ENCODE measurements at places on chromosomes 12 and 14.

GRCh38 chr14:91311284-91311662 lies 66.8 kb upstream of the GPR68 start:
- no peak for DNase-seq

DNA sequence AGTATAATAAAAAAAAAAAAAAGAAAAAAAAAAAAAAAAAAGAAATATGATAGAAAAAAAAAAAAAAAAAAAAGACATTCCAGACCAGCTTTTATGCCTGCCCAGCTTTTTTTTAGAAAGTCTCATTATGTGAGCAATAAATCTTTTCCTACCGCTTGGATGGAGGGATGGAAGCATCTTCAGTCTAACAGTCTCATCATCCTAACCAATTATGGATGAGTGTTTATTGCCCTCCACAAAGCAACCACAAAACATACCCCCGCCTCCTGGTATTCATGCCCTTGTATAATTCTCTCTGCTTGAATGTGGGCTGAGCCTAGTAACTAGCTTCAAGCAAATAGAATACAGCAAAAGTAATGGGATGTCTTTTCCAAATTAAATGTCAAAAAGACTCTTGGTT lies 33.7 kb upstream of the ADAMTS20 start:
- no peak for DNase-seq

- no peak for DNase-seq
Measured at GRCh38 chr12:66491853-66492252, 187.0 kb downstream of the GRIP1 start.

DNA sequence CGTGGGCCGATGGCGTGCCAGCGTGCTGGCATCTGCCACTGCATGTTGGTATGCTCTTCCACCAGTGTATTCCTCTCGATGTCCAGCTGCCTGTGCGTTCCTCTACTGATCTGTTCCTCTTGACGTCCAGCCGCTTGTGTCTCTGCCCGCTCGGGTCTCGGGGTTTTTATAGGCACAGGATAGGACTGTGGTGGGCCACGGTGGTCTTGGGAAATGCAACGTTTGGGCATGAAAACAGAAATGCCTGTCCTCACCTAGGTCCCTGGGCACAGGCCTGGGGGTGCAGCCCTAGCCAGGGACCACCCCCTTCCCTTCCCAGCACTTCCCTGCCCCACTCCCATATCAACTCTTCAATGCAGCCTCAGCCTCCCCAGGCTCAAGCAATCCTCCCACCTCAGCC lies 10.3 kb upstream of the GALNT6 start:
- DNase-seq, result no peak

- no peak for DNase-seq
Measured at GRCh38 chr14:97771340-97772045, 974.3 kb downstream of the VRK1 start.

GRCh38 chr12:29147731-29148595 lies 1.1 kb upstream of the FAR2 start:
- DNase-seq, result peak; percentile 44

DNA sequence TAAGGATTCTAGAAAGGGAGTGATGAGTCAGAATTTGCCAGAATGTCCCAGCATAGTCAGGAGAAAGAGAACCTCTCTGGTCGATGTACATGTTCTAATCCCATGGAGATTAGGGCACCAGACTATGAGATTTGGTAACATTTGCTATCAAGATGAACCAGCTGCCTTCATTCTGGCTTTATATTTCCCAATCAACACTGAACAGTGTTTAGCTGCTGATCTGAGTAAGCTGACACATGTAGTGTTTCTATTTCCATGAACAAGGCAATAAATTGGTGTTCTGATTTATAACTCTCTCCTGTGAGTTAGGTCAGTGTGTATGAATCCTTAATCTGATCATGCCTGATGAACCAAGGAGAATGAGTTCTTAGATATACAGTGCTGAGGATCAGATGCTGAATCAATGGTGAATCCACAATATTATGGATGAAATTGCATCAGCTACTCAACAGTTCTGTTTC lies 158.0 kb upstream of the AMIGO2 start:
- peak; percentile 31 for DNase-seq

- DNase-seq, result no peak
Measured at GRCh38 chr12:107296681-107297089, 203.3 kb upstream of the CRY1 start.

DNA sequence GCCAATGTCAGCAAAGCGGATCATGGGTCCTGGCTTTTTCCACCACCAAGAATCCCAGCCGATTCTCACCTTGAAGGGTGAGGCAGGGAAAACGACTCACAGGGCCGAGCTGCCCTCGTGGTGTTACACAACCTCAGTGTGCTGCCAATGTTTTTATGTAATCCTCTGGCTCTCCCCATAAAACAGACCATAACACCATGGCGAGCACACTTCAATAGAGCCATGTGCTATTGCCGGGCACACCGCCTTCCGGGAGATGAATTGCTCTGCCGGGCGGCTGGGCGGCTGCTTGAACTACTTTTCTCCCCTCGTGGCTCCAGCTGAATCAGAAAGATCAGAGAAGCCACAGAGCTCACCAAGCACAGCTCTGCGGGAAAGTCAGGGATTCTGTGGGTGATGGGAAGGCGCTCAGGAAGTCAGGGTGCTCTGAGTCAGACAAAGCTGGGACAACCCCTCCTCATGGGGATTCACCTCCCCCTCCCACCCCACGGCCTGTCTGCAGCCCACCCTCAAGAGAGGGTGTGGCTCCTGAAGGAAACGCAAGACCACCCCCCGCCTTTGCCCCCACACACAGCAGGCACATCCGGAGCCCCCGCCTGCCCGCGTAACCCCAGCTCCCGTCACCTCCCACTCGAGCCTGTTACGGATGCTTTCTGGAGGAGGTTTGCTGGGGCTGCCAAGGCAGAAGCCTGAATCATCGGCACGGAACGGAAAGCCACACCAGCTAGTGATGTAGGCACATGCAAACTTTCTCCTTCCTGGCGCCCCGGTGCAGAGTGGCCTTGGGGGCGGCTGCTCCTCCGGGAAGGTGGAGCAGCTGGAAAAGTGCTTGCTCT lies 1.8 kb downstream of the GALNT9 start:
- DNase-seq, result peak; percentile 87

- no peak for DNase-seq
Measured at GRCh38 chr14:23121361-23121771, 2.3 kb upstream of the CEBPE start.

GRCh38 chr14:54257424-54257823 lies 139.4 kb upstream of the CDKN3 start:
- no peak for DNase-seq

DNA sequence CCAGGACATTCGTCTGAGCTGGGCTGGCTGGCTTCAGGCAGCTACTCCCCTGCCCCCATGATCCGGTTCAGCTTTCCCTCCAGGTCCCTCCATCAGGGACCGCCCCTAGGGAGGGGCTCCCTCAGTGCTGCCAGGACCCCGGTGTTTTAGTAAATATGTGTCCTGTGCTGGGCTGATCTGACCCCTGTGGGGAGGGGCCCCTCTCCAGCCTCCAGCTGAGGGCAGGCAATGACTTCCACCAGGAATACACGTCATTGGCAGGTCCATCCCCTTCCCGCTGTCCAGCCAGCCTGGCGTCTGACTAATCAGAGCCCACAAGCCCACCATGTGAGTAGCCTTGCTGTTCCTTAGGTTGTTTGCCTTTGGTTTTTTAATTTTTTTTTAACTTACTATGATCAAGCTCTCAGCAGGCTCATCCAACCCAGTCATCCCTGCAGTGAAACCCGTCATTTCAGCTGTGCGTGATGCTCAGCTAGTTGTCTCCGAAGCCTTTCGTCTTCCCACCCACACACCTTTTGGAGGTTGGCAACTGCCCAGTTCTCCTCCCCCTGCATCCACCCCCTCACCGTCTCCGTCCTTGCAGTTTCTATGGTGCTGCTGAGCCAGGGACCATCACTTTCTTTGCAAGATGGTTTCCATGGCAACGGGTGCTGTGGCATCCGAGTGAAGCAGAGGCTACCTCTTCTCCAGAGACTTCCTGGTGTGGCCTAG lies 16.0 kb upstream of the SERPINA4 start:
- no peak for DNase-seq

GRCh38 chr12:26823390-26823789 lies 9.6 kb downstream of the ITPR2 start:
- no peak for DNase-seq

- no peak for DNase-seq
Measured at GRCh38 chr14:85921241-85921640, 391.3 kb downstream of the FLRT2 start.

GRCh38 chr14:61701946-61702345 lies 6.6 kb downstream of the HIF1A start:
- no peak for DNase-seq

GRCh38 chr12:77995436-77996167 lies 164.9 kb downstream of the NAV3 start:
- DNase-seq, result no peak

DNA sequence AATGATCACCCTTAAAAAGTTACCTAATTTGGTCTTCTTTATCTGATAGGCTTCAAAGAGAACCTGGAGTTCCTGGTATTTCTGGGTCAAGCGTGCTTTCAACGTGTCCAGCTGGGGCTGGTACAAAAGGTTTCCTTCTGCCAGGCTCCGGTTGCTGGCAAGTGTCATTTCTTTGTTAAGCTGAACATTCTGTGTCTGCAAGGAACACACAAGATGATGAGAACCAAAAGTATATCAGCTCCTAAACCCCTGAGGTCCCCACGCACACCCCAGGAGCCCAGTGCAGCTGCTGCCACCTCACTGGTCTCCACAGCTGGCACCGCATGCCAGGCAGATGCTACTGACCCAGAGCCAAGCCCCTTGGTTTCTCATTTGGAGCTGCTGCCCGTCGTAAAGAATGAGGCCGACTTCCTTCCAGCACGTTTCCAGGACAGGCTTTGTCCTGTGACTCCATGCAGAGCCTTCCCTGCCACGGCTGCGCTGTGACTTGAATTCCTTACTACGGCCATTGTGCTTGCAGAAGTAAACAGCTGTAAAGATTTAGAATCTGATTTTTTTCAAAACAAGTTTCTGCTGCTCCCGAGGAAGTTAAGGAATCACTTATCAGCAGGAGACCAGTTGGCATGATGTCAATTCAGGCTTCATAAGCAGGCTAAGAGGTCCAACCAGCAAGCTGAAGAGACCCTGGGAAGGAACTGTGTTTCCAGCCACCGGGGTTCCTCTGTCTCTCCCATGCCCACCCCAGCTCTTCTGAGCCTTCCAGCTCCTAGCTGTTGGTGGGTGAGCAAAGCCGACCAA lies 24.9 kb downstream of the VPS37B start:
- DNase-seq, result no peak

DNA sequence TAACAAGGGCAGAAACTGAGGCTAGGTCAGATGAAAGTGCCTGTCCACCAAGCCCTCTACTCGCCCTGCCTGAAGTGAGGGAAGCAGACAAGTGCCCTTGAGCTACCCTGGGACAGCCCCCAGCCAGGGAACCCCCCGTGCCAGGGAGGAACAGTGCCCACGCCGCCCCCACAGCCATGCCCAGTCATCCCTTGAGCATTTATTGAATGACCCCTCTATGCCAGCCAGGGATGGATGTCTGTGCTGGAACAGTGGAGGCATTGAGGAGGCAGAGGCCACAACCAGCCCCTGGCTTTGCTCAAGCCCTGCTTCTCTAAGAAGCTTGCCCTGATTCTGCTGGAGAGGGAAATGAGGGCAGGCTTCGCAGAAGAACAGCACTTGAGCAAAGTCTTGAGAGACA lies 3.7 kb upstream of the AQP6 start:
- DNase-seq, result no peak

DNA sequence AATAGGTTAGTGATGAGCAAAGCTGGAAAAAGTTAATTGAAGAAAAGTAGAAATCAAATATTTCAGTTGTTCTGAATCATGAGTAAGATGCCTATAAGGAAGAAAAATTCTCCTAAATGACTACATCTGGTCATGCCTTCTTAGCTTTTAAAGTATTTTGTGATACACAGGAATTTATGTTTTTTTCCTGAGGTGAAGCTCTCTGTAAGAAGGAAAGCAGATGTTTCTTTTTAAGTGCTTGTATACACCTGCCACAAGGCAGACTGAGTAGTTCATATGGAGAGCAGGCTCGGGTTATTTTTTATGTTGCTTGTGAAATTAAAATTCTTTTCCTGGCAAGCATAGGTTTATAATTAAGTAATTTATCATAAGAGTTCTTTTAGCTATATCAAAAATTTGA lies 275.2 kb downstream of the RAD51B start:
- no peak for DNase-seq

- peak; percentile 34 for DNase-seq
Measured at GRCh38 chr12:45268672-45269411, 52.9 kb downstream of the ANO6 start.

DNA sequence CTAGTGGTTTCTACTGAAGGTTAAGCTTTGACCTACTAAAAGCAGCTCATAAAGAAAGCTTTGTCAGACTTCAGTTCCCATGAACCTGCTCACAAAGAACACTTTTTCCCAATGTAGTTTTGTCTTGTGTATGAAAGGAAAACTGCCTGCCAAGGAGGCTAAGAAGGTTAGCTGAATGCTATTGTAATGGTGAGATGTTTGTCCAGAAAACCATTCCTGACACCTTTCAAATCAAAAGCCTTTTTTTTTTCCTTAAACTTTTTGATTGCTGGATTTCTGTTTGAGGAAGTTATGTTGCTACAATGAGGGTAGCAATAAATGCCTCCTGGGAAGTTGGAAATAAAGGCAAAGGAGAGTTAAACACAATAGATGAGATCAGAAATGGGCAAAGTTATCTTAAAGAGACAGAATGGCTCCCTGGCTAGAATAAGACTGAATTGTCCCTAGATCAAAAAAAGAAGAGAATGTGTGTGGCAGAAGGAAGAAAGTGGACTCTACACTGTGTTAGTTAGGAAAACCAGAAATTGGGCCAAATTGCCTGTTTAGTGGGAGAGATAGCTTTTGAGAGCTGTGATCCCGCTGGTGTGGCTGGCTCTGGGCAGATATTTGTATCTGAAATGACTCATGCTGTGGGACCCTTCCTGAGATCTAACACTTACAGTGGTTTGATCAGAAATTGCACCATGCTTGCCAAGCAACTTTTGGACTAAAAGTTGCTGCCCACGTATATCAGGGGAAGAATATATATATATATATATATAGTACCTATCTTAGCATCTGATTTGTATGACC lies 27.5 kb downstream of the TECPR2 start:
- DNase-seq, result no peak

DNA sequence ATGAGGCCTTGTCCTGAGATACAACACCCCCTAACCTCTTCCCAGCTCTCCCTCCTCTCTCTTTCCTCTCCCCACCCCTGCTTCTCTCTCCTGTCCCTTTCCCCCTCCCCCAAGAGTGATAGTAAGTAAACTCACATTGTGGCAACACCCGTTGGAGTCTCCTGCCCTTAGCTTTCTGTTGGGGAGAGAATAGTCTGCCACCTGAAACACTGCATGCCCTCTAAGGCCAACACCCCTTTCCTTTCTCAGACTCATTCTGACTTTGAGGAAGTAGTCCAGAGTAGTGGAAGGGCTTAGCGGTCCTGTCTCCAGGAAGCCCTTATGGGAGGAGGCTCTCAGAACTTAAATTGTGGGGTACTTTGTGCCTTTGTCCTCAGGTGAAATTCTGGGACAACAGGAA lies 95.2 kb downstream of the PRKCH start:
- DNase-seq, result peak; percentile 27
